Fibroblast of mammary gland (primary cell): ENCODE measurements at places on chromosomes 13 and 19.

DNA sequence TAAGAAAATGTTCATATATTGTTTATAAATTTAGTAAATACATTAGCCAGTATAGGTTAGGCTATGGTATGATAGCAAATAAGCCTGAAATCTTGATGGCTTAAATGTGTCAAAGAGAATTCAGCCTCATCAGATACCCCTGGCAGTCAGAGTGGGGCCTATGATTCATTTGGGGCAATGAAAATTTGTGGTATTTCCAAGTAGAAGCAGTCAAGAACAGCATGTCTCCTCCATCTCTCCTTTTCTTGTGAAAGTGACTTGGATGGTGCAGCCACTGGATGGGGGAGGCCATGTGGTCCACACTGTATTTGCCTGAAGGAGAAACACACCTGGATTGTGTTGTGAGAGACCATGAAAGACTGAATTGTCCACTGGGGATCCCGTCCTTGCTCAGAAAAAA lies 82.7 kb downstream of the DLEU7 start:
- DNase-seq, result no peak

GRCh38 chr19:19006213-19006612 lies 27.1 kb downstream of the SUGP2 start:
- peak; percentile 18 for DNase-seq

GRCh38 chr13:71759651-71760511 lies 107.1 kb downstream of the DACH1 start:
- no peak for DNase-seq

DNA sequence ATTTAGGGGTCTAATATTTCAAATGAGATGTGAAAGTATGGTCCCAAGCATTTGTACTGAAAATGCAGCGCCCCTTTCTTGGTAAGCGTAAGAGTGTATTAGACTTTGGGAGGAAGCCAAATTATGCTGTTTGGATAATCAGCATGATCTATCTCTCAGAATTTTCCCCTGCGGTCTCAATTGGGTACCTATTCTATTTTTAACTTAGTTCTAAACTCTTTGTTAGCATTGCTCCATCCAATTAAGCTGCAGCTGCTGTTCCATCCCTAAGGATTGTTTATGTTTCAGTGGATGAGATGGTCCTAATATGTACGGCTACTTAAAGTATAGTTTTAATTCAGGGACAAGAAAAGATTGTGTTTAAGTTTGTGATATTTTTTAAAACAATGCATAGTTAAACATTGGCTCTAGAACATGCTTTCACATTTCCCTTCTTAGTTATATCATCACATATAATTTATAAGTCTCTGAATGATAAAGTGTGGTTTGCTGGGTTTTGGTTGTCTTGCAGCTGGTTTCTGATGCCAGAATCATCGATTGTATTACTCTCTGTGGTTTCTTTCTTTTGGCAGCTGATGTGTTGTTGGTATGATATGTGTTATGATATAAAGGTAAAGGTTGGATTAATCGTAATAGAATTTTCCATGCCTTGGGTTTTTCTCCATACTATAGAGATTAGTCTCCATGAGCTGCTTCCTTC lies 15.0 kb downstream of the POLR1D start:
- DNase-seq, result no peak

GRCh38 chr19:15235781-15236180 lies 3.5 kb upstream of the EPHX3 start:
- DNase-seq, result no peak

GRCh38 chr13:98576963-98577835 lies at the start of gene STK24:
TSS of gene STK24 (minus strand) at chr13:98577107. CDS start at chr13:98576786, 321 bp downstream.
- peak; percentile 74 for DNase-seq

DNA sequence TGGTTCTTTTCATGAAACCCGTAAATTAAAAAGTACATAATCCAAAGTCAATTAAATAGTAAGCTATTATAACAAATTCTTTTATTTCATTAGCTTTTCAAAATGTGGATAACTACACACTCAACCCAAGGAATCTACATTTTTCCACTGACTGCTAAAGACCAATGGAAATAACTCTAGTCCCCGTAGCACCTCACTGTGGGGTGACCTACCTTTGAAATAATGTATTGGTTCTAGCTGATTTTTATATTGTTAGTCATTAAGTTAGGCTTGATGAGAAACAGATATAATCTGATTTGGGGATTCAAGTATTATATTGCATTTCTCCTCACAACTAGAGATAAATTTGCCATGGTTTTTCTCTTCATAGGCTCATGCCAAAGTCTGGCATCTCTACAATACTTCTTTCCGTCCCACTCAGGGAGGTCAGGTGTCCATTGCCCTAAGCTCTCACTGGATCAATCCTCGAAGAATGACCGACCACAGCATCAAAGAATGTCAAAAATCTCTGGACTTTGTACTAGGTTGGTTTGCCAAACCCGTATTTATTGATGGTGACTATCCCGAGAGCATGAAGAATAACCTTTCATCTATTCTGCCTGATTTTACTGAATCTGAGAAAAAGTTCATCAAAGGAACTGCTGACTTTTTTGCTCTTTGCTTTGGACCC lies 37.3 kb downstream of the KL start:
- no peak for DNase-seq

DNA sequence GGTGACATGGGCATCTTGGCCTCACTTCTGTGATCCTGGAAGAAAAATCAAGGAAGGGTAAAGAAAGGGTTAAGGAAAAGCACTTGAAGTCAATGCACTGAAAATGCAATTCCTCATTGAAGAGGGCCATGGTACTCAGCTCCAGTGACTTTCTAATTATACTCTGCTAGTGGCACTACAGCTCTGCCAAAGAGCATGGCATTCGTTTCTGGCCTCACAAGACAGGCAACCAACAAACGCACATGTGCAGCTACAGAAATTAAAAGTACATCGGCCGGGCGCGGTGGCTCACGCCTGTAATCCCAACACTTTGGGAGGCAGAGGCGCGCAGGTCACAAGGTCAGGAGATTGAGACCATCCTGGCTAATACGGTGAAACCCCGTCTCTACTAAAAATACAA lies 21.8 kb downstream of the SACS start:
- no peak for DNase-seq

DNA sequence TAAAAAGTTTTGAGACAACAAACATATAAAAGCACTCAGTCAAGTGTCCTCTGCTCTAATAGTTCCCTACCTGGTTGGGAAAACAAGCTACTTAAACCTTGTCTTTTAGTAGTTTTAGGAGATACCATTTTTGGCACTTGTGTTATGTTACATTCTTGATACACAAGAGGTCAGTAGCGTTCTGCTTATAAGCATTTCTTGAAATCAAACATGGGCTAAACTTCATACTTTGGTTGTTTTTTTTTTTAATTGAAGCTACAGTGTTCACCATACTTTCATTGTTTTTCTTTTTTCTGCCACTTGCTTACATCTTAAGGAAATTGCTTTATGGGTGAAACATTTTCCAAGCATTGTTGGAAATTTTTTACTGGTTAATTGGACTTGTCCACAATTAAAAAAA lies 12.9 kb downstream of the NHLRC3 start:
- peak; percentile 62 for DNase-seq

DNA sequence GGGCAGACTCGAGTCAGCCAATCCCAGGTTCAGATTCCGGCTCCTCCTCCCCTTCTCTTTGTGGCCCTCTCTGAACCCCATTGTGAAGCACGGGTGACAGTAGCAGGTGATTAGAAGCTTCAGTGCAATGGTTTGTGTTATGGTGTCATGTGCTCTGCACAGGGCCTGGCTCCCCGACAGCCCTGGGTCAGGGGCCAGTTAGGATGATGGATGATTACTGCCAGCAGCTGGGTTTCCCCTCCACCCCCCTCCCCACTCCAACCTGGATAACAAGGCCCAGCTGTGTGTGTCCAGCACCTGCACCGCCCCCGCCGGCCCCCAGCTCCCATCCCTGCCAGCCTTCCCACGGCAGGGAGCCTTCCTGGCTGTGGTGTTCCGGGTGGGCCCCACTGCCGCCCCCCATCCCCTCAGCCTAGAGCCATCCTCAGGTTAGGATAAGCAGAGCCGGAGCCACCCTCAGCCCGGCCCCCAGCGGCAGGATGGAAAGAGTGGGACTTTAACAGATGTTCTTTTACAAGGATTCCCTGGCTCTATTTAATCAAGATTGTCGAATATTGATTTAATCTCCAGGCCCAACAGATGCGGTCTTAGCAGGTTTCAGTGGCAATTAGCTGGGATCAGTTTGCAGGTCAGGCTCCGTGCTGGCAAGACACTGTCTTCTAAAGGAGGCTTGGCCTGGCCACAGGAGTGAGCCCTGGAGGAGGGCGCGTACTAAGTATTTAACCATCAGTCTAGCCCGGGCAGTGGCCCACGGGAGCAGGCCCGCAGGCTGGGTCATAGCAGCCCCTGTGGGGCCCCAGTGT lies 156.2 kb downstream of the SIPA1L3 start:
- DNase-seq, result peak; percentile 22

DNA sequence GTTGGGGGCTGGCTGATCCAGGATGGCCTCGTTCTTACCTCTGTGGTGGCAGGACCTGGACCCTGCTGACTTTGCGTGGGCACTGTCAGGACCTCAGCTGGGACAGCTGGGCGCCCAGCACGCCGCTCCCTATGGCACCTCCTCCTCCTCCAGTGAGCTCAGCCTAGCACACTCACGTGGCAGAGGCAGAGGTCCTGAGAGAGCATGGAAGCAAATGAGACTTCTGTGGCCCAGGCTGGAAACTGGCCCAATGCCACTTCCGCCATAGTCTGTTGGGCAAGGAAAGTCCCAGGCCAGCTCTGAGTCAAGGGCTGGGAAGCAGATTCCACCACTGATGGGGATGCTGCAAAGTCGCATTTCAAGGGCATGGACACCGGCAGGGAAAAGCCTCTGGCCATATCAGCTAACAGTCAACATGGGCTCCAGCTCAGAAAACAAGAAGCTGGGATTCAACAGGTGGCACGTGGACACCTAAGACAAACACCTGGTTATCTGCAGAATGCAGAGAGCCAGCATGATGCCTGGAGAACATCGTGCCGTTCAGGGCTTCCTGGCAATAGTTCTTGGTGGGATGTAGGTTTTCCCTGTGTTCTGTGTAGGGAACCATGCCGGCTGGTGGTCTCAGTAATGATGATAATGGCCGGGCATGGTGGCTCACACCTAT lies 16.7 kb downstream of the MYBPC2 start:
- peak; percentile 9 for DNase-seq

- DNase-seq, result no peak
These were observed 261 bp downstream of the FARP1 start for GRCh38 chr13:98143157-98143553.

GRCh38 chr13:111461445-111462149 lies 141.2 kb downstream of the TEX29 start:
- no peak for DNase-seq

GRCh38 chr13:110993788-110994187 lies 78.9 kb upstream of the ANKRD10 start:
- no peak for DNase-seq

- peak; percentile 24 for DNase-seq
These were observed 111.1 kb downstream of the MIPEP start for GRCh38 chr13:23778002-23778652.

DNA sequence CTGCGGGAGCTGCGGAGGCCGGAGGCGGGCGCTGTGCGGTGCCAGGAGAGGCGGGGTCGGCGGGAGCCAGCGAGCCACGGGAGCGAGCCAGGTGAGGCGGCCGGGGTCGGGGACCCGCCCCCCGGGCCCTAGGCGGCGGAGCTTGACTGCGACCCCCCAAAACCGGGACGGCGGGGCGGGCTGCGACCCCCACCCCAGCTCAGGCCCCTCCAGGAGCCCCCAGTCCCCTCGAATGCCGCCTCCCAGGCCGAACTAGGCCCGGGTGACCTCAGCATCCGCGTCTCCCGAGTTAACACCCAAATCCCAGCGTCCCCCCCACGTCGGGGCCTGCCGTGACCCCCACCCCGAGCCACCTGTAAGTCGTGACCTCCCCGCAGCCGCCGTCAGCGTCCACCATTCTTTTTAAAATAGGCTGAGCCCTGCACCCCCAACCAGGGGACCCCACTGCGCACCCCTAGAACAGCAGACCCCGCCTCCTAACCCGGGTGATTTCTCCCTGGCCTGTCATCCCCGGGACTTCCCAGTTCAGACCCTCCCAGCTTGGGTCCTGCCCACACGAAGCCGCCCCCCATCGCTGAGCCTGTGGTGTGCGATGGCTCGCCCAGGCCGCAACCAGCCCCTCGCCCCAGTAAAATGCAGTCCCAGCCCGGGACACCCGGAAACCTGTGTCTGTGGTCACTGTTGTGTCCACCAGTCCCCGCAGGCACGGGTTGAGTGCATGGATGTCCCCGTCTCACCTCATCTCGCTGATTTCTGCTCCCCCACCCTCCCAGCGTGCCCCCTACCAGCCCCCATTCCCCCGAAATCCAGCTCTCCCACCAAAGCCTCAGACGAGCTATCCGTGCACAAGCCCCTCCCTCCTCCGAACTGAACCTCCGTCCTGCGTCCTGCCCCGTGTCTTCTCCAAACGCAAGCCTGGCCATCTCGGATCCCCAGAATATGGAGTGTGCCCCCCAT lies 551 bp downstream of the FZR1 start:
- no peak for DNase-seq

DNA sequence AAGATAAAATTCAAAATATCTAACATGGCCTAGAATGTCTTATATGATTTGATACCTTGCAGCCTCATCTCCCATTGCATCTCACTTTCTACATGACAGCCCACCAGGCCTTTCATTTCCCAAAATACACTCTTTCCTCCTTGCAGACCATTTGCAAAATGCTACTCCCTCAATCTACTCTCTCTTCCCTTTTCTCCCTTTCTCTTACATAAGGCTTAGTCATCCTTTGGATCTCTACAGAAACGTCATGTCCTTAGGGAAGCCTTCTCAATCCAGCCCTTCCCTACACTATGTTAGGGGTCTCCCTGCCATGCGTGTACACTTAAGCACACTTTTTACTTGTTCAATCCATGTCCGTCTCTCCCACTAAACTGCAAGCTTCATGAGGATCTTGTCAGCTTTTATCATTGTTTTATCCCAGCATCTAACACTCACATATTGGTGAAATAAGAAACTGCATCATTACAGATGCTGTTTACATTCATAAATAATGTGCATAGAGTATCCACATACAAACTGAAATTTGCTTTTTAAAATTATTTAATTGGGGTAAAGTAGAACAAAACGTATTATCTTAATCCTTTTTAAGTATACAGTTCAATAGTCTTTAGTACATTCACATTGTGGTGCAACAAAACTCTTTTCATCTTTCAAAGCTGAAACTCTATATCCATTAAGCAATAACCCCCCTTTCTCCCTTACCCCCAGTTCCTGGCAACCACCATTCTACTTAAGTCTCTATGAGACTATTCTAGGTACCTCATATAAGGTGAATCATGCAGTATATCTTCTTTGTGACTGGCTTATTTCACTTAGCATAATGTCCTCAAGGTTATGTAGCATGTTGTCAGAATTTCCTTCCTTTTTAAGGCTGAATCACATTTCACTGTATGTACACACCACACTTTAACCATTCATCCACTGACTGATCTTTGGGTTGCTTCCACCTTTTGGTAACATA lies 11.5 kb upstream of the WBP4 start:
- DNase-seq, result peak; percentile 49

- no peak for DNase-seq
These were observed 575.1 kb downstream of the SLITRK6 start for GRCh38 chr13:85223883-85224656.

DNA sequence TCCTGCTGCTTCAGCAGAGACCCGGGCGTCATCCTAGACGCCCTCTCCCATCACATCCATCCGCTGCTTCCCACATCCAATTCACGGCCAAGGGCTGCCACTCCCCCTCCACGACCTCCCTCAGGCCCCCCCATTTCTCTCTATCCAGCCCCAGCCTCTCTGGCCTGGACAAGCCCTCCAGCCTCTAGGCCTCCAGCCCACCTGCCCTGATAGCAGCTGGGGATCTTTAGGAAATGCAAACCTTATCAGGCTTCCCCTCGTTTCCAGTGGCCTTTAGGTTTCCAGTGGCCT lies 51.6 kb downstream of the PEPD start:
- DNase-seq, result no peak
